ENCODE measurements at places on chromosomes 2 and 18.

DNA sequence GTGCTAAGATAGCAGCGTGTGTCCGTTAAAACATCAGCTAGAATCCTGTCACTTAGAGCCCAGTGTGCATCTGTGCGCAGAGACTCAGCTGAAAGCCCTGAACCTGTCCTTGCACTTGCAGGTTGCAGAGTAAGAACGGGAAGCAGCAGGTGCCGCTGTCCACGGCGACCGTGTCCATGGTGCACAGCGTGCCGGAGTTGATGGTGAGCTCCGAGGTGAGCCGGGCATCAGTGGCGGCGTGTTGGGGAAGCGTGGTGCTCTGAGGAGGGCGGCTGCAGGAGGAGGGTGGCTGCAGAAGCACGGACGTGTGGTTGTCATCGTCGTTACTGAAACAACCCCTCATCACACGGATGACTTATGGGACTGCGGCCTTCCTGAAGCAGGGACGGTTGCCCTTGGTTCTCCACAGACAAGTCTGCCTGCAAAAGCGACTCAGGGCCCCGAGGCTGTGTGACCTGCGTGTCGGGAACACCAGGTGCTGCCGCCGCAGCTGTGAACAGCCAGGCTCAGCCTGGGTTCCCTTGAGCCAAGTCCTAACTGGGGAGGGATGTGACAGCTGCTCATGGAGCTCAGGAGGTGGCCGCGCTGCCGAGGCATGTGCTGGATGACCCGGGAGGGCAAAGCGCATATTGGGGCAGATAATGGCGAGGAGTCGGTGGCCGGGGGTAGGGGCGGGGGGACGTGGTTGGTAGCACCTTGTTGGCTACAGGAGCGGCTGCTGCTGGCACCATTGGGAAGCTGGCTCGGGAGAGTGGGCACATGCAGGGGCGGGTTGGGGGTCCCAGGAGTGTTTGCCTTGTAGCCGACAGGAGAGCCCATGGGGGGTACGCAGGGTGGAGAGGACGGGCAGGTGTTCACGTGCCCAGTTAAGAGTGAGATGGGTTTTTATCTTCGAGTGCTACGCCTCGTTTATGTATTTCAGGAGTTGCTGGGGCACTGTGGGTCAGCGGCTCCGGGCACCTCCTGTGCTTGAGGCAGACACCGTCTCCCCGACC lies 16.6 kb downstream of the CTDP1 start:
- DNase-seq, result no peak

DNA sequence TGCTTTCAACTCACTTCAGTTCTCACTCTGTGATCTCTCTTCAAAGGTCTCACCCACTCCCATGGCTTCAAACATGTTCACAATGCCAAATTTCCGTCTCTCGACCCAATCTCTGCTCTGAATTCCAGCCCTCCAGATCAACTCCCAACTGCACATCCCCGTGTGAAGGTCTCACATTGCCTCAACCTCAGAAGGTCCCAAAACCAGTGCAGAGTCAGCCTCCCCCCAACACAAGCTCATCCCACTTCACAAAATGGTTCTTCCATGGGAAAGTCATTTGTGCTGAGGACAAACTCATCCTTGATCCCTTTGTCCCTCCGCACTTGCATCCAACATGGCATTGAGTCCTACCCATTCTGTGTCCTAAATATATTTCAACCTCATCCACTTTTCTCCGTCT lies 31.0 kb upstream of the GNAL start:
- no peak for DNase-seq

- no peak for DNase-seq
Measured at GRCh38 chr2:171244466-171244969, 83.8 kb upstream of the TLK1 start.

GRCh38 chr2:146450131-146450530 lies 1394.7 kb upstream of the ACVR2A start:
- no peak for DNase-seq

DNA sequence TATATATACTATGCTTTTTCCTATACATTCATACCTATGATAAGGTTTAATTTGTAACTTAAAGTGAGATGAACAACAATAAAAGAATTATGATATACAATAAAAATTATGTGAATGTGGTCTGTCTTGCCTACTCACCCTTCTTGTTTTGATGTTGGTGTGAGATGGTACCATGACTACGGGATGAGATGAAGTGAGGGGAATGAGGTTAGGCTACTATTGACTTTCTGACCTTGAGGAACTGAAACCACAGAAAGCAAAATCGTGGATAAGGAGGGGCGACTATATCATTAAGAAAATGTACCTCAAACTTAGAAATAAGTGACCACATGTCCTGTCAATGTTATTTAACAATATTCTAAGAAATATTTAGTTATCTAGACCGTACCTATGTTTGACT lies 103.9 kb upstream of the PPP1CB start:
- DNase-seq, result no peak

DNA sequence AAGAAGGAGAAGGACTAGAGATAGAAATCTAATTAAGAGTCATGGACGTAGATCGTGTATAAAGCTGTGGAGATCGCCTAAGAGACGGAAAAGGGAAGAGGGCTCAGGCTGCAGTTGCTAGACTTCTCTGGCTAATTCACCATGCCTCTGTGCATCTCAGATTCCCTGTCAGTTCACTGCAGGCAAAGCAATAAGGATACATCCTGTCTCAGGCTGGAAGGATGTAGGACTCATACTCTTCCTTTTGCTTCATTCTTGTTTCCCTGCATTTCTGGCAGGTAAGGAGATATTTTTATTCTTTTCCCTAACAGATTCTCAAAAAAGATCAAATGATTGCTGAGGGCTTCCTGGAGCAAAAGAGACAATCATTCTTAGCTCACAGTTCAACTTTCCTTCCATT lies 112.5 kb downstream of the AP1S3 start:
- no peak for DNase-seq

DNA sequence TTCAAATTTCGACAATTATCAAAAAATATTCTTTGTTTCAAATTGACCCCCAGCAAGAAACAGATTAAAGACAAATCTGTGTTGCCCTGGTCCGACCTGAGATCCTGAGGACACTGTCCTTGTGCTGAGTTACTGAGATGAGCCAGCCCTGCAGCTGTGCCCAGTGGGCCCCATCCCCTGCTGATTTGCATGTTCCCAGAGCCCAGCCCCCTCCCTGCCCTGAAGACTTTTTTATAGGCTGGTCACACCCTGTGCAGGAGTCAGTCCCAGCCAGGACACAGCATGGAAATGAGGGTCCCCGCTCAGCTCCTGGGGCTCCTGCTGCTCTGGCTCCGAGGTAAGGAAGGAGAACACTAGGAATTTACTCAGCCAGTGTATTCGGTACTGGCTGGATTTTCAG lies 31.4 kb upstream of the ZNG1B start:
- no peak for DNase-seq
